ENCODE measurements at places on chromosomes 16 and 17.

DNA sequence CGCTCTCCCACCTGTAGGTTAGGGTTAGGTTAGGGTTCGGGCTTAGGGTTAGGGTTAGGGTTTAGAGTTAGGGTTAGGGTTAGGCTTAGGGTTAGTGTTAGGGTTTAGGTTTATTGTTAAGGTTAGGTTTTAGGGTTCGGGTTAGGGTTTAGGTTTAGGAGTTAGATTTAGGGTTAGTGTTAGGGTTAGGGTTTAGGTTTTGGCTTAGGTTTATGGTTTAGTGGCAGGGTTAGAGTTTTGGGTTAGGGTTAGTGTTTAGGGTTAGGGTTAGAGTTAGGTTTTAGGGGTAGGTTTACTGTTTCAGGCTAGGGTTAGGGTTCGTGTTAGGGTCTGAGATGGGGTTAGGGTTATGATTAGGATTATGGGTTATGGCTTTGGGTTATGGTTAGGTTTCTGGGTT is 31.6 kb upstream of the ZCCHC14 start:
- no peak for DNase-seq

- DNase-seq, result no peak
These were observed 2.5 kb upstream of the PRR29 start for GRCh38 chr17:63995626-63996025.

GRCh38 chr17:75950855-75951554 is 10.2 kb upstream of the FBF1 start:
- no peak for DNase-seq

GRCh38 chr16:8916541-8917225 is 34.5 kb downstream of the LITAFD start:
- DNase-seq, result no peak

DNA sequence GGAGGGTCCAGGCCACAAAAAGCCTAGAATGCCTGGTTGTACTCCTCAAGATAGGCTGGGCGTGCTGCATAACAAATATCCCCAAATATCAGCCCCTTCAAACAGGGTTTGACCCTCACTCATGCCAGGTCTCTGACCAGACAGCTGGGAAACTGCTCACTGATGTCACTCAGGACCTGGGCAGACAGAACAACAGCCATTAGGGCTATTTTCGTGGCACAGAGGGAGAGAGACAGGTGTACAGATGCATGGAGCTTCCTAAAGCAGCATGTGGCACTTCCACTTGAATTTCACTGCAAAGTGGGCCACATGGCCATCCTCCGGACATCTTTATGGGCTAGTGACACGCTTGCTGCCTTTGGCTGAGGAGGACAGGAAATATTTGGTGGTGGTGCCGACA is 73.1 kb downstream of the SREBF1 start:
- DNase-seq, result no peak

DNA sequence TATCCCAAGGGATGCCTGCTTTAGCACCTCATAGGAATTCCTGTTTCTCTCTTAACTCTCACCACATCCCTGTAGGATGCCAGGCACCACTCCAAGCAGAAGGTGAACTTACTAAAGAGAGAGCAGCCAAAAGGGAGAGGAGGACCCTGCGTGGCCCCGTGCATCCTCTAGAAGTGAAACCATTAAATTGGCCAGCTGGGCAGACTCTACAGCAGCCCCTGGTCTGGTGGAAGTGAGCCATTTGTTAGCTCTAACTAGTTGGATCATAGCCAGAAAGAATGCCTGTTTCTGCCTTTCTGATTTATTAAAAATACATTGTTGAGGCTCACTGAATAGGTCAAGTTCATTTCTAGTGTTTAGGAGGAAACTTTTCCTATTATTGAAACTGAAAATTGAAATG is 22.3 kb downstream of the TMEM11 start:
- no peak for DNase-seq

- no peak for DNase-seq
These were observed 58.2 kb downstream of the FTO start for GRCh38 chr16:53761962-53762703.

DNA sequence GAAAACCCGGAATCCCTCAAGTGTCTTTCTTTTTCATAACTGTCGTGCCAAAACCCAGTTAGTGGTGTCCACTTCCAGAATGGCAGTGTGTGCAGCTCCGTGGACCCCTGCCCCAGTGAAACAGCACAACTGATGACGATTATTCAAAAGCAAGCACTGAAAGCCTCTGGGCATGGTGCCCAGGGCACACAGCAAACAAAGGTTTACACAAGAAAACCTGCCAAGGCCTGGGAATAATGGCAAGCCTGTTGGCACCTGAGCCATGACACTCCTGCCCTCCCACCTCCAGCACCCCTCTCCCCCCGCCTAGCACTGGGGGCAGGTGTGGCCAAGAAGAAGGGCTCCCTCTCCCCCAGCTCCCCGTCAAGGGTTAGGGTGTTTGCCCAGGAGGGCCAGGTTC is 2.8 kb downstream of the PKMYT1 start:
- DNase-seq, result no peak

DNA sequence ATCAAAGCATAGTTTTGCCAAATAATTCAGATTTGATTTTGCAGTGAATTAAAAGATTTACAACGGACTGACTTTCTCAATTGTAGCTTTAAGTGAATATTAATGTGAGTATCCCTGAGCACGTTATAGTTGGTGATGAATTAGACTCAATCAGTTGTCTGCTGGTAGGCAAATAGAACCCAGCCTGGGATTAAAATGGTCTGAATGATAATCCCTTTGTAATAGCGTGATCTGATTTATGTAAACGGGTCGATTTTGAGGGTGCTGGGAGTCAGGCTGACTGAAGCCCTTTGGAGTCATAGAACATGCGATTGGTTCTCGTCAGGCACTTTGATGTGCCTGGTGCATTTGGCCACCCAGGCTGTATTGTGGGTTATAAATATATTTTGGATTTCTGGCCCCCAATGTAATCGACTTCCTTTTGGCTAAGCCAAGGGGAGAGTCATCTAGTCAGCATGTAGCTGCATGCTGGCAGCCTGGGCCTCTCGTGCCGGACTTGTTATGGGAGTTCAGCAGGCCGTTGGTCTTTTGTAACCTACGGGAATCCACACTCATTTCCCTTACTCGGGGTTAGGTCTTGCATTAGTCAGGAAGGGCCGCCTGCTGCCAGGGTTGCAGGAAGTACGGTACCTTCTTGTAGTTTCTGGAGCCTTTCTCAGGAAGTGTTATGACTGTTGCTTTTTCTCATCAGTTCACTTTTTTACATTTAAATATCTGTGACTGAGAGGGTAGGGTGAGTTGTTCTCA is 5.4 kb downstream of the PGS1 start:
- peak; percentile 100 for DNase-seq

GRCh38 chr16:50778284-50779163 is 36.6 kb downstream of the CYLD start:
- DNase-seq, result no peak
